Stimulated activated CD4-positive, alpha-beta T cell treated with anti-CD3 and anti-CD28 coated beads, Interleukin-4, amount 100 ng/mL, for 4 hours (primary cell): ENCODE measurements at places on chromosomes 12 and 14.

- no peak for DNase-seq
Measured at GRCh38 chr12:10142976-10143589, 13.1 kb upstream of the CLEC7A start.

GRCh38 chr14:71716041-71716772 is 216.0 kb upstream of the RGS6 start:
- no peak for DNase-seq

DNA sequence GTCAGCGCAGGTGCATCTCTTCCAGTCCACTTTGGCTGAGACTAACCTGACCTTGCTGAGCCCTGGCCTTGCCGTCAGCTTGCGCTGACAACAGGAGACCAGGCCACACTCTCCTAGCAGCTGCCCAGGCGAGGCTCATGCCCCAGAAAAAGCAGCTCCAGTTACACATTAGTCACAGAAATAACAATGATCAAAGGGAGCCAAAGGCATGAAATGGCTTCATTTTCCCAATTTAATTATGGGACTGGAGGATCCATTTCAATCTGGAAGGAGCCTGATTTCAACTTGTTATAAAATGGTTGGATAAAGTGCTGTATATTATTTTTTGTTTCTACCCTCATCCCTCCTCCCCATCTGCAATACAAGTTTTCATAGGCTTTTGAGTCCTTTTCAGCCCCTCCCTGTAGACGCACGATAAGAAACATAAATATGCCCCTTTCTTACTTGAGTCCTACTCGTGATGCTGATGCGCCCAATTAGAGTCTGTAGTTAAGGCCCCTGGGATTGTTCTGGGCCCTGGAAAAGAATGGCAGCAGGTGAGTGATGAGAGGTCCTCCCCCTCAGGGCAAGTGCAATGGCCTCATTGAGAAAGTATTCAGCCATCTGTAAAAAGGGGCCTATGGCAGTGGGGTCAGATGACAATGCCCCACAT is 376.0 kb downstream of the C12orf75 start:
- DNase-seq = no peak

DNA sequence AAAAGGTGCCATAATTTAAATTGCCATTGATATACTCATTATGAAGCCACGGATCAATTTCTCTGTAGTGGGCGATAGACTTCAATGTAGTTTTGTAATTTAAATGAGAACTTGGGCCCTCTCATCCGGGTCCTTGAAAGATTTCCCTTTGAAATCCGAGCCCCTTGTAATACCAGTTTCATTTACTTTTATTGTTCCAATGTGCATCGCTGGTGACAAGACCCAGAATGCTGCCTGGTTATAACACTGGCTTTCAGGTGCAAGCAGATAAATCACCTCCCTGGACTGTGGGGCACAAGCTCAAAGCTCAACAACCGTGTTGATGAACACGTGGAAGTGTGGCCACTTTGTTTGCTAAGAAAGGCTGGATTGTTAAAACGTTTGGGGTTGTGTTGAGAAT is 68.9 kb upstream of the FZD10 start:
- no peak for DNase-seq

- no peak for DNase-seq
Measured at GRCh38 chr12:72346363-72346944, 74.3 kb downstream of the TRHDE start.

DNA sequence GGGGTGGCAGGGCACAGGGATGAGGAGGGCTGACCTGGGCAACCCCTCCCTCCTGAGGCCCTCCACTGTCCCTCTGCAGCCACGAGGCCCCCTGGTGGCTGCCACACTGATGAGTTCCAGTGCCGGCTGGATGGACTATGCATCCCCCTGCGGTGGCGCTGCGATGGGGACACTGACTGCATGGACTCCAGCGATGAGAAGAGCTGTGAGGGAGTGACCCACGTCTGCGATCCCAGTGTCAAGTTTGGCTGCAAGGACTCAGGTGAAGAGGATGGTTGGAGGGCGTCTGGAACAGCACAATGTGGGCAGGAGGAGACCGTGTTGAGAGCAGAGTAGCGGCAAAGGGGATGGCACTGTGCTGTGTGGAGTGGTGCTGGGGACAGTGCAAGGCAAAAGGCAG is 25.7 kb upstream of the LRP1-AS start:
- DNase-seq = peak; percentile 31

- DNase-seq = no peak
Measured at GRCh38 chr14:99181804-99182520, 90.0 kb downstream of the BCL11B start.

- no peak for DNase-seq
Measured at GRCh38 chr14:101604228-101604934, 43.1 kb downstream of the DIO3 start.

GRCh38 chr12:70264067-70264867 is 21.0 kb downstream of the CNOT2 start:
- DNase-seq = no peak

GRCh38 chr14:104967386-104968152 is 10.6 kb downstream of the AHNAK2 start:
- DNase-seq = no peak

DNA sequence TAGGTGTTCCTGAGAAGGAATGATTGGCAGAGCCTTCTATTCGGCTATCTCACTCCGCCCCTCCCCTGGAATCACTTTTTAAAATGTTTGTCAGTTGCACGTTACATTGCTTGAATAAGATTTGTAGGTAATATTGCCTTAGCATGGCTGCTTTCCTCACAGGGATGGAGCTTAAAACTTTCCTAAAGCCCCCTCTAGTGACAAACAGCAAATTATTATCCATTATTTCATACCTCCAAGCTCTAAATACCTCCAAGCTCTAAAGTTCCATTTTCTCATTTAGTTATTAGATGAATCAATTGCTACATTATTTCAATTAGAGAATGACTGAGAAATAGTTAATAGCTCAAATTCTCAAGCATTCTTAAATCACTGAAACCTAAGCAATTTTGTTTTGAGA is 5.1 kb upstream of the SPATA7 start:
- no peak for DNase-seq

DNA sequence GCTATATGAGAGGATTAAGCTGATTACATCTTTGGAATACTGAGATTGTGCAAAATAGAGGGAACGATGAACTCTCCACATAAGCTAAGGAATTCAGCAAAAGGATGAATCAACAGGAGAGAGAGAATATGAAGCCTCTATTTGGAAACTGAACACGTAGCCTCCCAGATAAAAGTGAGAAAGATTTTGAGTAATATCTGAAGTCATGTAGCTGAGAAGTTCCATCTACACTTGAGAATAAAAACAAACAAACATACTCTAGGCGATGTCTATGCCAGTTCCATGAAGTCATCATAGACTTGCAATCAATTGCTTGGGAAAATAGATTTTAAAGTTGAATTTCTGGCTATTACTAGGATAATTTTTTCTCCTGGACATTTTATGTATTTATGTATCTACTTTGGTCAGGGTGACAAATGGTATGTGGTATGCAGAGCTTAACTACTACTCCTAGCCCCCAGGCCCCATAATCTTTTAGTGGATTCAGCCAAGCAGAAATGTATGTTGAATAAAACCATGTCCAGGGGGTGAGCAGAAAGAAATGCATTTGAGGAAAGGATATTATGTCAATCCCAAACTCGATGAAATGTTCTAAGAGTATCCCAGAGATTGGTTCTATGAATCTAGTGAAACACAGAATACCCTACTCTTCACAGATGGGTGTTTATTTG is 627.4 kb downstream of the DIO2 start:
- DNase-seq = no peak

DNA sequence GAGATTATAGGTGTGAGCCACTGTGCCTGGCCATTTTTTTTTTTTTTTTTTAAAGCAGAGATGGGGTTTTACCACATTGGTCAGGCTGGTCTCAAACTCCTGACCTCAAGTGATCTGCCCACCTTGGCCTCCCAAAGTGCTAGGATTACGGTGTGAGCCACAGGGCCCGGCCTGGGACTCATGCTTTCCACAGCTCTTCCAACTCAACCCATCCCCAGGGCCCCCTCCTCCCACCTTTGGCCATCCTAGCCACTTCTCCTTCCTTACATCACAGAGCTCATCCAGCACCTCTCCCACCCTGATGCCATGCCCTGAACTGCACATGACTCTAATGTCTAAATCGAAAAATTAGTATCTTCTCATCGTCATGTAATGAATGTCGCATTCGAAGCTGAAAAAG is 12.6 kb upstream of the TDRD9 start:
- no peak for DNase-seq

DNA sequence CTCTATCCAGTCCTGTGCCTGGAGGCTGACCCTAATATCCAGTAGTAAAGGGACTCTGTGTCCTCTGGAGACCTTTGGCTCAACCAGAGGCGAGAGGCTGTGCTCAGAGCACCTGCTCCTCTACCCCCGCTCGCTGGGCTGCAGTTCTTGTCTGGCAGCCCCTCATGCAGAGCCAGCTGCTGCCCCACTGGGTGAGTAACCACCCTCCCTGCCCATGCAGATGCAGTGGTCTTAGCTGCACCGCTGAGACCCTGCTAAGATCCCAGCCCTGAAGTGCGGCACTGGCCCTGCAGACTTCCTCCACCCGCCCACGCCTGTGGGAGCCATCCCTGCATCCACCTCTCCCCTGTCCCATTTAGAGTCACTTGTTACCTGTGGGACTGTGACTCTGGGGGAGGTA is 347.5 kb upstream of the SFSWAP start:
- DNase-seq = no peak

- no peak for DNase-seq
Measured at GRCh38 chr12:104352106-104352713, 48.7 kb downstream of the EID3 start.

DNA sequence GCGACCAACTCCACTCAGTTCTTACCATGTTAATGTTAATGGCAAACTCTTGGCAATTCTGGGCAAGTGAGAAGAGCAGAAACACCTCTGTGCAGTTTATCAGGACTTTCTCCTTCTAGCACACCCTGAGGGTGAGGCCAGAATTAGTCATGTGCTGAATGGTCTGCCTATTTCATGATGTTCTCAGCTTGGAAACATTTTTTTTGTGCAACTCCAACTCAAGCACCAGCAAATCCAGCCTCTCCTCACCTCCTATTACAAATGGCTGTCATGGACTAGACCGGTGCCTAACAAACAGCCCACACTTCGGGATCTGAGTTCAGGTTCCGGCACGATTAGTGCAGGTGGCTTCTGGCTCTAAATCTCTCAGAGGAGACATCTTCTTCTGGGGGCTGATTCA is 246.0 kb downstream of the ZFP36L1 start:
- no peak for DNase-seq

DNA sequence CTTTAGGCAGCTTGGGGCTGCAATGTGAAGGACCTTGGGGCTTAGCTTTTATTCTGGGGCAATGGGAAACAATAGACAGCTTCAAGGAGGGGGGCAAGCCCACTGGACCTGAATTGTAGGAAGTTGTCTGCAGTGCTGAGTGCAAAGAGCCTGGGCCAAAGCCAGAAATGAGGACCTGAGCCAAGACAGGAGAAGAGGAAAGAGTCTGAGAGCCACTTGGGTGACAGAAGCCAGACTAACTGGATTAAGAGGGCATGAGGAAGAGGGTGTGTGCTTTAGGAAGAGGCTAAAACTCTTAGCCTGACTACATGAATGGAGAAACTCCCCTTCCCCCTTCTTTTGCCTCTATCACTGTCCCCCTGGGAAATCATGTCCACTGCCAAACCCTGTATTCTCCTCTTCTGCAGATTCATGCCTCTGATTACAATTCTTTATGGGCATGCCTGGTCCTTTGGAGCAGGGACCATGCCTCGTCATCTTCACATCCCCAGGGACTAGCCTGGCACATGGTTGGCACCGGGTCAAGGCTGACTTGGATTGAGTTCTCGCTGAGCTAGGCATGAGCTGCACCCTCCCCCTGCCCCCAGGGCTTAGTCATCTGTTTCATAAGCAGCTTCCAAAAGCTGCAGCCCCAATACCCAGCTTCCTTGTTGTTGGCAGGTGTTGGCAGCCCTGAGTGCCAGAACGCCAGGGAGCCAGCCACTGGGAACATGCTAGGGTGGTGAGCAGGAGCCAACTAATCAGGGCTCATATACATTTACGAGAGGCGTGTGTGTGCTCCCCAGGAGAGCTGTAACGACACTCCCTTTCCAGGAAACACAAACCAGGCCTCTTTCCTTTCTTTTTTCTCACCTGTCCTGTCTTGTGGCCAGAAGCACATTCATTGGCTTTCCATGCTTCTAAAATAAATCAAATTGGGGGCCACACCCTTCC is 27.7 kb upstream of the JDP2 start:
- DNase-seq = no peak

- DNase-seq = no peak
Measured at GRCh38 chr12:109814600-109815150, 18.5 kb downstream of the TRPV4 start.

GRCh38 chr12:114347861-114348260 is 58.1 kb downstream of the TBX5 start:
- DNase-seq = no peak

DNA sequence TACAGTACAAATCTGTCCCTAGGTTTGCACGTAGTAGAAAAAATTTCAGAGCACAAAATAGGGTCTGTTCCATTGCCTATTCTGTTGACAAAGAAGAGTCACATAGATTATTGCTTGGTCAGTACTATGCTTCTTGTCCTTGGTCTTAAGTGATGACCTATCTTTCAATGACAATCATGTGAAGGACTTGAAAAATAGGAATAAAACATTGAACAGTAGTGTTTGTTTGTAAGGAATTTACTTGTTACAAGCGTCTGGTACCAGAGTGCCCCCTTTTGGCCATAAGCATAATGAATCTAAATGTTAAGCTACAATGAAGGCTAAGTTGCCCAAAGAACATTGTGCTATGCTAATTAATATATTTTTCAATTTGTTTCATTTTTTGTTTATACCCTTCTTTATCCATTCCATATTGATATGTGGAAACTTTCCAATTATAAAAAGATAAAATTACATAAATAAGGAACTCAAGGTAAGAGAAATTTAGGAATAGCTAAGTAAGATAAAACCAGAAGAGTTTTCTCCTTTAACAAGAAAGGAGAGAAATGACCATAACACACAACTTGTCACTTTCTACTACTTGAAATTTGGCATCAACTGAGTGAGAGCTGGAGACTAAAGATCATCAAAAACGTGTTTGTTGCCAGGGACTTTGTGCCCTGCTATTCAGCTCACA is 204.7 kb downstream of the EPS8 start:
- no peak for DNase-seq

DNA sequence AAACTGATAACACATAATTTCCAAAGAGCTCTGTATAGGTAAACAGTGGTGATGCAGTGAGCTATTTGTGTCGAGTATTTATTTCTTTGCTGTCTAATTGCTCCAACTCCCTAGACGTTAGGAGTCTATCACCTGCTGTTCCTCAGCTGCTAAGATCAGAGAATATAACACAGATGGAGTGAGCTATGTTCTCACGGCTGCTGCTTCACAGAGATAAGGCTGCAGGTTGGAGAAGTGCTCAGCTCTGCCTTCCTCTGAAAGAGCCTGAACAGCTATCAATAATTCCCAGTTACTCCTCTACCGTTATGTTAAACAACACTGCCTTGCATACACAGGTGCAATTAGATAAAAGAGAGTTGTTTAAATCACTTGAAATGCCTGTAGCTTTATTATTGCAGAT is 103.2 kb upstream of the MDGA2 start:
- no peak for DNase-seq
